Bronchus fibroblast of lung (primary cell): ENCODE measurements at places on chromosomes 5 and 9. TPM values are rescaled to one million over a fixed set of nuclear protein-coding genes. Genes with fewer than 3 reads are reported as not detected.

Gene NIM1K
- total RNA-seq: 0.74 and 1.0 TPM in 2 replicates

Gene GADD45G
- 0.15 and 0.17 TPM in 2 replicates for total RNA-seq

Gene NMUR2
- total RNA-seq: not detected in 2 replicates

Gene MTREX
- 45.0 and 73.5 TPM in 2 replicates for total RNA-seq

Gene OSTF1
- 40.0 and 40.3 TPM in 2 replicates for total RNA-seq

Gene UBTD2
- total RNA-seq: 16.4 and 20.3 TPM in 2 replicates

Gene NRG2
- total RNA-seq: 0.15 and 0.17 TPM in 2 replicates

Gene IFNA2
- not detected in 2 replicates for total RNA-seq

Gene FCN1
- not detected in 2 replicates for total RNA-seq

Gene ARSI
- total RNA-seq: 11.8 and 13.4 TPM in 2 replicates

Gene PHF2
- 11.9 and 12.9 TPM in 2 replicates for total RNA-seq

Gene FOXI1
- total RNA-seq: not detected in 2 replicates

Gene PCDHGB7
- 6.1 and 7.2 TPM in 2 replicates for total RNA-seq

Gene SPATA31D4
- not detected in 2 replicates for total RNA-seq

Gene ADAMTSL1
- 35.8 and 39.1 TPM in 2 replicates for total RNA-seq

Gene FOXD4L4
- total RNA-seq: not detected in 2 replicates

Gene MARCHF11
- total RNA-seq: not detected in 2 replicates

Gene TBCA
- 121 and 214 TPM in 2 replicates for total RNA-seq

Gene ASS1
- 22.4 and 23.5 TPM in 2 replicates for total RNA-seq

Gene C9orf50
- total RNA-seq: 0.50 TPM in 1 of 2 replicates, not detected in the other

Gene EPB41L4B
- total RNA-seq: 0.45 and 0.50 TPM in 2 replicates

Gene CNTNAP3B
- 3.7 and 5.8 TPM in 2 replicates for total RNA-seq

Gene ENG
- 47.2 and 48.9 TPM in 2 replicates for total RNA-seq

Gene PCDHA8
- not detected in 2 replicates for total RNA-seq

Gene TAF1L
- total RNA-seq: not detected in 2 replicates
